Chondrocyte (in vitro differentiated cells): ENCODE measurements at places on chromosomes 2 and 18. TPM values are rescaled to one million over a fixed set of nuclear protein-coding genes. Genes with fewer than 3 reads are reported as not detected.

The ERBB4 gene
- total RNA-seq: 0.77 to 4.1 TPM (median 1.3 TPM) in 3 replicates

GRCh38 chr2:185645529-185645928, 93.1 kb upstream of the FSIP2 start:
- H3K36me3 ChIP-seq: no peaks in the 10 kb centered on the region
- DNase-seq: no peak
- H3K4me3 ChIP-seq: no peak overlapping the region

GRCh38 chr18:24611075-24611474, 150.6 kb downstream of the HRH4 start:
- no peaks in the 10 kb centered on the region for H3K4me1 ChIP-seq
- no peaks in the 10 kb centered on the region for H3K36me3 ChIP-seq
- no peak overlapping the region for H3K4me3 ChIP-seq
- no peak overlapping the region for H3K27ac ChIP-seq
- DNase-seq: no peak

The MYO5B gene
- 0.97 TPM in 2 of 3 replicates, not detected in the other for total RNA-seq

GRCh38 chr18:31041271-31042083, 1.1 kb downstream of the DSC3 start:
- peaks cover 20% of the 10 kb centered on the region for H3K4me1 ChIP-seq
- H3K27me3 ChIP-seq: peaks cover 59% of the 10 kb centered on the region

The CAVIN2 gene
- 1.8 to 5.7 TPM (median 2.2 TPM) in 3 replicates for total RNA-seq

The EFHD1 gene
- total RNA-seq: 109 to 178 TPM (median 175 TPM) in 3 replicates

The PPIG gene
- total RNA-seq: 34.6 to 44.3 TPM (median 34.8 TPM) in 3 replicates

- H3K36me3 ChIP-seq: no peaks in the 10 kb centered on the region
- no peaks in the 10 kb centered on the region for H3K4me1 ChIP-seq
- H3K27me3 ChIP-seq: peaks cover 5% of the 10 kb centered on the region
- H3K27ac ChIP-seq: no peak overlapping the region
- no peak overlapping the region for H3K4me3 ChIP-seq
These were observed 373.5 kb upstream of the MYT1L start for GRCh38 chr2:2704428-2705090.

The LYG2 gene
- total RNA-seq: not detected in 3 replicates

The ADAM23 gene
- 19.2 to 24.5 TPM (median 22.7 TPM) in 3 replicates for total RNA-seq
